Aorta (tissue), 5 donors: ENCODE measurements at places on chromosomes 11 and 22. TPM values are rescaled to one million over a fixed set of nuclear protein-coding genes. Genes with fewer than 3 reads are reported as not detected.

GRCh38 chr11:61075891-61076290 is 26.4 kb upstream of the CD5 start:
- no peak overlapping the region for H3K4me3 ChIP-seq
- no peak overlapping the region for H3K27ac ChIP-seq
- H3K4me1 ChIP-seq: no peaks in the 10 kb centered on the region

OR51B2 gene
- total RNA-seq: not detected

SPDYC gene
- not detected for total RNA-seq

IFTAP gene
- 17.2 TPM for total RNA-seq

- H3K4me1 ChIP-seq: no peaks in the 10 kb centered on the region
- DNase-seq: peak; percentile 8
- no peaks in the 10 kb centered on the region for H3K27me3 ChIP-seq
- no peak overlapping the region for H3K27ac ChIP-seq
Measured at GRCh38 chr22:17098379-17098819, 13.6 kb downstream of the IL17RA start.

DNA sequence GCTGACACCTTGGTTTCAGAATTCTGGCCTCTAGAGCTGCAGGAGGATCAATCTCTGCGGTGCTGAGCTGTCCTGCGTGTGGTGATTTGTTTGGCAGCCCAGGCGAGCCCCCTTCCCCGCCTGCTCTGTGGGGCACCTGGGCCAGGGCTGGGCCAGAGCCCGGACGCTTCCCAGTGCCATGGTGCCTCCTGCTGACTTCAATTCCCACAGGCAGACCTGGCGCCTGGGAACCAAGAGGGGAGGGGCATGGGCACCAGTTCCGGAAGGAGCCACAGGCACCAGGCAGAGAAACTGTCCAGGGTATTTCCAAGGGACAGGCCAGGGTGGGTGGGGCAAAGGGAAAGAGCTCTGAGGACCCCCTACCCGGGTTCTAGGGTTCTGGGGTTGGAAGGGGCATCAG is 197.8 kb downstream of the CTTN start:
- no peak for DNase-seq
- no peaks in the 10 kb centered on the region for H3K36me3 ChIP-seq
- H3K4me3 ChIP-seq: no peak overlapping the region
- H3K27me3 ChIP-seq: no peaks in the 10 kb centered on the region
- H3K27ac ChIP-seq: no peak overlapping the region
- no peaks in the 10 kb centered on the region for H3K4me1 ChIP-seq

GRCh38 chr11:66858186-66858938 is 1.5 kb downstream of the LRFN4 start:
- H3K4me1 ChIP-seq: no peaks in the 10 kb centered on the region
- no peak overlapping the region for H3K4me3 ChIP-seq
- H3K36me3 ChIP-seq: no peaks in the 10 kb centered on the region
- H3K27me3 ChIP-seq: no peaks in the 10 kb centered on the region
- DNase-seq: no peak

SLC7A4 gene
- 0.15 TPM for total RNA-seq

A4GALT gene
- 62.1 TPM for total RNA-seq

DNA sequence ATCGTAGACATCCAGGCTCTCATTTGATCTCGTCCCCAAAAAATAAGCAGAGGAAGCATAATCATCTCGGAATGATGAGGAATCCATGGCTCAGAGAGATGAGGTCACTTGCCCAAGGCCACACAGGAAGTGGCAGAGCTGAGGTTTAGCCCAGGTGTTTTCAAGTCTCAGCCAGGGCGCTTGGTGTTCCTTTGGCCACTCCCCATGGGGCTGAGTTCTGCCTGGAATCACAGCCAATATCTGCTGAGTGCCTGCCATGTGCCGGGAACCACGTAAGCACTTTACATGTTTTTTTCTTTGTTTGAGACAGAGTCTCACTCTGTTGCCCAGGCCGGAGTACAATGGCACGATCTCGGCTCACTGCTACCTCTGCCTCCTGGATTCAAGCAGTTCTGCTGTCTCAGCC is 29.5 kb upstream of the MYH9 start:
- H3K4me1 ChIP-seq: no peaks in the 10 kb centered on the region
- DNase-seq: no peak
- no peaks in the 10 kb centered on the region for H3K36me3 ChIP-seq

GRCh38 chr22:45096256-45096907 is 67.3 kb upstream of the NUP50 start:
- H3K4me1 ChIP-seq: no peaks in the 10 kb centered on the region
- peak; percentile 67 for DNase-seq
- H3K27ac ChIP-seq: no peak overlapping the region
- no peaks in the 10 kb centered on the region for H3K27me3 ChIP-seq
- H3K36me3 ChIP-seq: no peaks in the 10 kb centered on the region

DNA sequence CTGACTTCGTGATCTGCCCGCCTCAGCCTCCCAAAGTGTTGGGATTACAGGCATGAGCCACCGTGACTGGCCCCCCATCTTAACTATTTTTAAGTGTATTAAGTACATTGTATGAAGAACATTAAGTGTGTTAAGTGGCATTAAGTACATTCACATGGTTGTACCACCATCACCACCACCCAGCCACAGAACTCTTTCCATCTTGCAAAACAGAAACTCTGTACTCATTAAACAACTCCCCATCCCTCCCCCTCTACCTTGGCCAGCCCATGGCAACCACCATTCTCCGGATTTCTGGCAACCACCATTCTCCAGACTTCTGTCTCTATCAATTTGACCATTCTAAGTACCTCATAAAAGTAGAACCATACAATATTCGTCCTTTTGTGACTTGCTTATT is 17.8 kb upstream of the PEX26 start:
- no peaks in the 10 kb centered on the region for H3K27me3 ChIP-seq
- no peak overlapping the region for H3K27ac ChIP-seq
- no peak for DNase-seq
- H3K4me1 ChIP-seq: peaks cover 3% of the 10 kb centered on the region
- H3K4me3 ChIP-seq: no peak overlapping the region
- no peaks in the 10 kb centered on the region for H3K36me3 ChIP-seq

GRCh38 chr11:844693-845644 is 2.3 kb downstream of the TSPAN4 start:
- H3K36me3 ChIP-seq: no peaks in the 10 kb centered on the region
- no peak overlapping the region for H3K4me3 ChIP-seq
- peak overlapping the region; percentile 15 for H3K27ac ChIP-seq
- H3K27me3 ChIP-seq: no peaks in the 10 kb centered on the region
- no peaks in the 10 kb centered on the region for H3K4me1 ChIP-seq

PNPLA3 gene
- total RNA-seq: not detected

H19 gene
- 1,787 TPM for total RNA-seq

DNA sequence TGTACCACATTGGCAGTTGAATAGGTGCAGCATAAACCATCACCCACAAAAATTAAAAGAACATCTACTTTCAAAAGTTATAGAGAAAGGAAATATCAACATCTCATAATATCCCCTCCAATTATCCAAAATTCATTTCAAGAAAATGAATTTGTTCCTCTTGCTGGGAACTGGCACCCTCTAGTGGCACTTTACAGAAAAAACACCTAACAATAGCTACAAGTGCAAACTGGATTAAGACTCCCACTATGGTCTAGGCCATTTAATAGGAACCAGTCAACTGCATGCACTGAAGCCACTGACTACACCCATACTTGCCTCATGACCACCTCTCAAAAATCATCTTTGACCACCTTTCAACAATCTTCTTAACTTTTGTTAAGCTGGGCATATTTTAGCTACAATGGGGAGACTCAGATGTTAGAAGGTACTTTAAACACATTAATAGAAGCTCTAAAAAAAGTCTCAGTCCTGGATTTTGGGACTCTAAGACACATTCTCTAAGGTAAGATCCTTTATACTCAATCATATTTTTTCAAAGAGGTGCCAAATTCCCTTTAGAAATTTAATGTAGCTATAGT is 17.3 kb downstream of the TRAF6 start:
- H3K4me1 ChIP-seq: no peaks in the 10 kb centered on the region
- DNase-seq: no peak
- no peak overlapping the region for H3K27ac ChIP-seq
- no peak overlapping the region for H3K4me3 ChIP-seq
- no peaks in the 10 kb centered on the region for H3K27me3 ChIP-seq
- H3K36me3 ChIP-seq: peaks cover 7% of the 10 kb centered on the region

- H3K27ac ChIP-seq: no peak overlapping the region
- H3K36me3 ChIP-seq: no peaks in the 10 kb centered on the region
Measured at GRCh38 chr11:65590240-65590738, 5.3 kb downstream of the KCNK7 start.
